ENCODE measurements at places on chromosomes 1 and 21.

DNA sequence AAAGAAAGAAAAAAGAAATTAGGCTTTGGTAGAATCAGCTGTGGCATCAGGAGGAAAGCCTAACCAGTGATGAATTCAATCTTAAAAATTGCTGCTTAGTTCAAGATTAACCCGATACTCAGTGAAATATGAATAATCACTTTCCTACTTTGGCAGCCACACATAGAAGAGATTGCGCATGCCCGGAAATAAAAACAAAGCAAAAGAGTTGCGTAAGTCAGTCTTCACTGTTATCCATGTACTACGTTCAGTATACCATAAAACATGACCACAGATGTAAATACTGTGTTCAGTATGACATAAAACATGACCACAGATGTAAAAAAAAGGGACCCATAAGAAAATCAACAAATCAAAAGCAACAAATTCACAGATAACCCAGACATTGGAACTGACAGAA lies 19.2 kb downstream of the CD1D start:
- no peak for DNase-seq

DNA sequence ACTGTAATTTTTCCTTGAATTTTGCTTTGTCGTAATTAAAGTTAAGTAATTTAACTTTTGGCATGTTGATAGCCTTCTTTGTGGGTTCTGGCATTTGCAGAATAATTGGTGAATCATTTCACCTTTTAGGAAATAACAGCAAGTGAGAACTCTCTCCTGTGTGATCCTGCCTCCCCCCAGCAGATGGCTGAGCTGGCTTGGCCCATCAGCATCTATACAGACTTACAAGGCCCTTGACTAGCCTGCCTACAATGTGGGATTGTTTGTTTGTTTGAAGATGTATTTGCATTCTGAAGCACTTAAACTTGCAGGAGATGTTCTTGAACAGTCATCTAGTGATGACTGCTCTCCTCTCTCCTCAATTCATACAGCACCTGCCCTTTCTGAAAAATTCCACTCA lies 55.9 kb downstream of the MACO1 start:
- DNase-seq, result no peak

- DNase-seq, result no peak
Observed at GRCh38 chr1:37084013-37084412, 49.7 kb upstream of the GRIK3 start.

- DNase-seq, result no peak
Observed at GRCh38 chr1:179788259-179788658, 45.2 kb downstream of the FAM163A start.

DNA sequence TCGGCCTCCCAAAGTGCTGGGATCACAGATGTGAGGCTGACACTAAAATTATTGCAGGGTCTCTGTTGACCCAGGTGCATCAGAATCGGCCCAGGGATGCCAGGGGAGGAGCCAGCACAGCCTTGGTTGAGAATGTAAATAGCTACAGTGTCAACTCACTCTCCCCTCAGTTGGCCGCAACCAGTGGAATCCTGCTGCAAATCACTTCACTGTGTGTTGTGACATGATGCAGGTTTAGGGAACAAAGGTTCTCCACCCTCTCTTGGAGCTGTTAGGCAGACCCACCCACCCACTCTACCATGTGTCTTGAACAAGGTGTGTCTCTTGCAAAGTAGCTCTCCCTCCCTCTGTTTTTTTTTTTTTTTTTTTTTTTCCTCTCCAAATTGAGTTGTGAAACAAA lies 60.5 kb upstream of the SOD1 start:
- no peak for DNase-seq

GRCh38 chr1:89995598-89996449 lies 914 bp downstream of the ZNF326 start:
- DNase-seq, result no peak

DNA sequence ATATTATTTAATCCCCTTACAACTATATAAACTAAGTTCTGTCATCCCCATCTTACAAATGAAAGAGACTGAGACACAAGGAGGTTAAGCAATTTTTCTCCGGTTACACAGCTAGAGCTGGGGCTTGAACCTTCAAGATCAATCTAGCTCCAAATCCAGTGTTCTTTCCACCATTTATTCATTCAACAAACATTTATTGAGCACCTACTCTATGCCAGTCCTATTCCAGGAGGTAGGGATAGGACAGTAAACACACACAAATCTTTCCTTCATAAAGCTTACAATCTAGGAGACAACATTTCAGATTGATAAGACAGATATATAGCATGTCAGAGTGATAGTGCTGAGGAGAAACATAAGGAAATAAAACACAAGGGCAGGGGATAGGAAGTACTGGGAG lies 2.9 kb upstream of the TMEM125 start:
- no peak for DNase-seq

DNA sequence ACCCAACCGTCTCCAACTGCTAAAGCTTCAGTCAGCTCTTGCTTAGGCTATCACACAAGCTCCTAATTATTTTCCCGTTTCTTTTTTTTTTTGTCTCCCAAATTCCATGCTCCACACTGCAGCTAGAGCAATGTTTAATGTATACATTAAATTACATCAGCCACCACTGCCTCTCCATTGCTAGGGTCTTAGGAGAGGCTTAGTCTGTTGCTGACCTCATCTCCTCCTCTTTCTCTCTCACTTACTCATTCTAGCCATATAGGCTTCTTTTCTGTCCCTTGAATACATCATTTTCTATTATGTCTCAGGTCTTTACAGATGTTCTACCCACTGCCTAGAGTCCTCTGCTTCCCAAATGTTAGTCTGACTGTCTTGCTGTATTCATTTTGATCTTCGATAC lies 138.1 kb upstream of the ST6GALNAC5 start:
- no peak for DNase-seq

DNA sequence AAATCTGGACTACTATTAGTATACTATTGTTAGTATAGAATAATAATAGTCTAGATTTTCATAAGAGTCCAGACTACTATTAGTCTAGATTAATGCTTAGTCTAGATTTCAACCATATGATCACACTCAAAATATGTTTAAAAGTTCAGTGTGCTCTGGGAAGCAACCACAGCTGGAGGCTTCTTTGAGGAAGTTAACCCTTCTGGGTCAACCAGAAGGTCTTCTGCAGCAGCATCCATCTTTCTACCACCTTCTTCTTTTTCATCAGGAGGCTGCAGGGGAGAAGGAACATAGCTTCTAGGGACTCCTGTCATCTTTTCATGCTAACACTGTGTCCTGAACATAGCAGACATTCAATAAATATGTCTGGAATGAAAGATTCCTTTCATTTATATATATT lies 51.2 kb upstream of the DNAJC6 start:
- no peak for DNase-seq

DNA sequence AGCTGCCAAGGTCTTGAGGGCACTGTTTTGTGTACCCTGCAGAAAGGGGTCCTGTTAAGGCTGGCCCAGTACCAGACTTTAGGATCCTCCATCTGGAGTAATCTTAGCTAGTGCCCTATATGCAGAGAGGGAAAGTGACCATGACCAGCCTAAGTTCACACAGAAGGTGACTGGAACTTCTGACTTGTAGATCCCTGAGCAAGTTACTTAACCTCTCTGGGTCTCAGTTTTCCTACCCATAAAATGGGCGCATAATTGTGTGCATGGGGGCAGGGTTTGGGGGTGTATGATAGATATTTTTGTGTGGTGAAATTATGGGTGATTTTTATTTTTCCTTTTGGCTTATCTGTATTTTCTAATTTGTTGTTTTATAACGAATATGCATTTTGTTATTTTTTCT lies 3.3 kb upstream of the SHISAL2A start:
- DNase-seq, result no peak

DNA sequence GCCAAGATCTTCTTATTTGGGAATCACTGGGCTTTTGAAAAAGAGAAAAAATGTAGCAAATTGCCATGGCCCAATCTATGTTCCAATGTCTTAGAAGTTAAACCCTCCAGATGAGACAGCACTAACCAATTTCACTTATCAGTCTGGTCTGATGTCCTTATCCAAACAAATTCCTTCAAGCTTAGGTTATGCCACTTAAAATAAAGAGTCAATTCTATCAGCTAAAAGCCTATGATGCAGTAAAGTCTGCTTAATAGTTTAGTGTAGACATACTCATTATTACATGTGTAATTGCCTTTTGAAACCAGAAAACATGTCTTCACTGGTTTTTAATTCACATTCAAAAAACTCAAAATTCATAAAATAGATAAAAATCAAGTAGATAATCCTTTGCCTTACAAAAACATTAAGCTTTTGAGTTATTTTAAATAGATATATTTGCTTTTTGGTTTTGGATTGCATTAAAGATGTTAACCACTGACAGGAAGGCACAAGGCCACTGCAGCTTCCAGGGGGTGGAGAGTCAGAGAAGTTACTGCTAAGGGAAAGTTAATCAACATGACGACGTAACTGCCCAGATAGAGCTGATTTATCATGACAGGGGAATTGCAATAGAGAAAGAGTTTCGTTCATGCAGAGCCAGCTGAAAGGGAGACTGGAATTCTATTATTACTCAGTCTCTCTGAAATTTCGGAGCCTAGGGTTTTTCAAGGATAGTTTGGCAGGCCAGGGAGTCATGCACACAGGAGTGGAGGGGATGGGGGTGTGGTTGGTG lies 106.1 kb downstream of the MAP3K21 start:
- no peak for DNase-seq

Data from BJ (cell line).